ENCODE measurements at places on chromosomes 2 and 18.

GRCh38 chr2:241489733-241490680 is 18.4 kb downstream of the STK25 start:
- DNase-seq, result no peak

GRCh38 chr2:106068451-106068850 is 125.7 kb downstream of the UXS1 start:
- DNase-seq, result no peak

DNA sequence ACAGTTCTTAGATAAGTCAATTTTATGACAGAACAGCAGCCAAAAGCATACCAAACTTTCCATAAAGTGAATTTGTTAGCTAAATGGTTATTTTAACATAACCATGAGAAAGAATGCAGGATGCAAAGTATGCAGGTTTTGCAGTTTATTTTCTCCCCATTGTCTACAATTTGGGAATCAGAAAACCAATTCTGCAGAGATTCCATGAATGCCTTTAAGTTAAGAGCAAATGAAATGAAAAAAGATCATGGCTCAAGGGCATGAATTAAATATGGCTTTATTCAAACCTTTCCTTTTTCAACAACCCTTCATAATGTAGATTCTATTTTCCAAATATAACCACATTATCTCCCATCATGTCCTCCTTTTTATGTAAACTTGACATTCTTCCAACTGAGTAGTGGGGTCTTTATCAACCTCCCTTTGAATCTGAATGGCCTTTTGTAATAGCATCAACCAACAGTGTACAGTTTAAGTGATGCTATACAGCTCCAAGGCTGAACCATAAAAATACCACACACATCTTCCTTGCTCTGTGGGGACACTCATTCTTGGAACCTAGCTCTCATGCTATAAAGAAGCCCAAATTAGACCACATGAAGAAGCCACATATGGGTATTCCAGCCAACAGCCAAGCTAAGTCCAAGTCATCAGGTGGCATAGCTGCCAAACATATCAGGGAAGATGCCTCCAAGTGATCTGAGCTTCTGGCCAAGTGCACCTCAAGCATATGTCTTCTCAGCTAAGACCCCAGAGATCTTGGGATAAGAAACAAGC is 49.8 kb downstream of the PIAS2 start:
- no peak for DNase-seq

- no peak for DNase-seq
Observed at GRCh38 chr2:73031725-73032701, 39.5 kb downstream of the SFXN5 start.

GRCh38 chr18:32919799-32920198 is 147.0 kb upstream of the KLHL14 start:
- DNase-seq, result no peak

- DNase-seq, result peak; percentile 4
Observed at GRCh38 chr18:56139792-56140254, 498.6 kb downstream of the TXNL1 start.

- DNase-seq, result peak; percentile 6
Observed at GRCh38 chr2:31008561-31009114, 129.6 kb downstream of the GALNT14 start.

DNA sequence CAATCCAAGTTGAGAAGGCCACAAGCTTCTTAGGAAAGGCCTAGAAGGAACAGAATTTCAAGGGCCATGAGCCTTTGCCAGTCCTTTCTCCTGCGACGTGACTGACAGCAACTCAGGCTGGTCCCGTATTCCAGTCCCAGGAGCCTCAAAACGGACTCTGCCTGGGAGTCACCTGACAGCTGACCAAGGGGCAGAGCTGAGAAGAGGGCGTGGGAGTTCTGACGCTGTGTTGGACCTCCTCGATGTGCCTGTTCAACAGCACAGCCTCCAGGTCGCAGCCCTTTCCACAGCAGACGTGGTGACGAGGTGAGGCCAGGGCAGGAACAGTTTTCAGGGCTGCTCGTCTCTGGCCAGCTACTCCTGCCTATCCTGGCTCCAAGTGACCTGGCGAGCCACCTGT is 37.6 kb downstream of the CENPO start:
- DNase-seq, result no peak

- DNase-seq, result no peak
Observed at GRCh38 chr2:33230842-33231241, 245.6 kb upstream of the RASGRP3 start.

- DNase-seq, result peak; percentile 13
Observed at GRCh38 chr18:8480506-8481328, 128.5 kb upstream of the RAB12 start.

GRCh38 chr2:145197944-145198343 is 678.0 kb upstream of the ZEB2 start:
- DNase-seq, result no peak

DNA sequence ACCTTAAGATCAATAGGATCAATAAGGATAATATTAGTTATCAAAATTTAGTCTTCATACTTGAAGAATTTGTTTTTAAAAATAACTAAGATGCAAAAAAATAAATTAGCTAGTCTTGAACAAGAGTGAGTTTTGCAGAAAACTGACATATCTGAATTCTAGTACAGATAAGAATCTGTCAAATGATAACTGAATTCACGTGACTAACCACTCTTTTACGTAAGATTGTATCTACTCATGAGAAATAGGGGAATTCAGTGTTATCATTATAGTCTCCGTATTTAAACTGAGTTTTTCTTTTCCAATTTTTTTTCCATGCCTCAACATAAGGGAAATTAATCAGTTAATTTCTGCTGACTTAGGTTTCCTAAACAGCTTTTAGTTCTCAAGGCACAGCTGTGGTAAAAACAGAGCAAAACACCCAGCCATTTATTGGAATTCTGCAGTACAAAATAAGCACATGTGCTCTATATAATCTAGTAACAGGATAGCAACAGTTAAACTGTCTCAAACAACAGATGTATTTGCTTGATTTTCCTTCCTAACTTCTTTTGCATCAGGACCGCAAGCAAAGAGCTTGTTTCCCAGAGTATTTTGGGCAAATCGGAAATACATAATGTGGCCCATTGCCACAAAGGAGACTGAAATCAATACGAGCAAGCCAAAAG is 19.1 kb downstream of the SLC40A1 start:
- DNase-seq, result no peak

GRCh38 chr2:149394864-149395263 is 64.5 kb downstream of the LYPD6 start:
- DNase-seq, result no peak

GRCh38 chr18:31633392-31634330 is 42.0 kb downstream of the TTR start:
- no peak for DNase-seq

GRCh38 chr2:17252258-17252657 is 266.0 kb downstream of the RAD51AP2 start:
- no peak for DNase-seq

DNA sequence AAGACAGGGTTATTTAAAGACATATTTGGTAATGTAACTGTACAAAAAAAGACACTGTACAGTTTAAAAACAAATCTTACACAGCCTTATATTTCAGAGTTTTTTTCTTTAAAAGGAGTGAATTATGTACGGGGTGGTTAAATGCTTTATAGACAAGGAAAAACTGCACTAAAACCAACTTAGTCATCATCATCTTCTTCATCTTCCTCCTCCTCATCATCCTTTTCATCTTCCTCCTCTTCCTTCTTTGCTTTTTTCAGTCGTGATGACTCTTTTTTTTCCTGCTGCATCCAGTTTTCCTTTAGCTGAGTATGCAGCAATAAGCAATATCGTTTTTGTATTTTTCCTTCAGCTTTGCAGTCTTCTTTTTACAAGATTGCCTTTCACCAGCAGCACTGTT is 14.6 kb upstream of the MBOAT2 start:
- DNase-seq, result no peak

DNA sequence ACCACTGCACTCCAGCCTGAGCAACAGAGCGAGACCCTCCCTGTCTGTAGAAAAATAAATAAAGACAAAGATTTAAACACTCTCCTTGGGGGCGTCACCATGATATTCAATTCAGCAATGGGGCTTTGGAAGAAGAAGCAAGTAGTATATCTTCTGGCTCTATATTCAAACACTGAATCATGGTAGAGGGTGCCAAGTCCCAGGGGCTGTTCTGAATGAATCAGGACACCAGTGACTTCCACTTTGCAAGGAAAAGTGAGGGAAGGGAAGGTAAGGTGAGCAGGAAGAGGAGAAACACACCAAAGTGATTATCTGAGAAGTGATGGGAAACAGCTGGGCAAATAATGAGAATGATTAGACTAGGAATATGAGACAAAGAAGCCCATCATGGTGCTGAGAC is 80.5 kb downstream of the AAK1 start:
- DNase-seq, result no peak

DNA sequence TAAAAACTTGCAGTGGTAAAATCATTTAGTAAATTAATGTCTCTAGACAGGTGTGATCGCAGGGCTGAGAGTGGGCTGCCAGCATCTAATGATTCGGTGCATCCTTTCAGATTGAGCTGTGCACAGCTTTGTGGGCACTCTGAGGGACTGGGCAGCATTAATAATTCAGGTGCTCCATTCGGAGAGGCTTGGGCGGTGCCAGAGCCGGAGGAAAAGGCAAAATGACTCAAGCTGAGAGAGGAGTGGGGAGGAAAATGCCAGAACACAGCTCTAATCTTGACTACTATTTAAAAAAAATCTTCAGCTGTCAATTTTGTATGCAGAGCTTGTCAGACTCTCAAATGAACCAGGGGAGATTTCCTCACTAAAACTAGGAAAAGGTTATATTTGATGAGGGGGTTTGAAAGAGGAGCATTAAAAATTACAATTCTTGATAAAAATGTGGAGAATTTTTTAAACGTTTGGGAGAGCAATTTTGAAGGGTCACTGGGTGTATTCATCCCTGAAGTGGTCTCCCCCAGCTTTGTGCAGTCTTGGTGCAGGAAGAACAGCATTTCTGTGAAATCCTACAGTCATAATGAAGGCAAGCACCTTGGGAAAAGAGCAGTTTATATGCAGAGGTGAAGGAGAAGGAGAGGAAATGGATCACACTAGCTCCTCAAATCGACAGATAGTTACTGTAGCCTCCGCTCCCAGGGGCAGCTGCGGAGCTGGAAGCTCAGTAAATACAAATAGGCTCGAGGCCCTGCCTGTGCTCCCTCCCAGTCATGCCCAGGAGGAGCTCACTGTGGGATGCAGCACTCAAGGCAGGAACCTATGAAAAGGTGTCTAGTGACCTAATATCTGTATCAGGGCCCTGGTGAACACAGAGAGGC is 535.4 kb upstream of the RAB6C start:
- no peak for DNase-seq

GRCh38 chr2:209636076-209636475 is 135.6 kb upstream of the UNC80 start:
- DNase-seq, result no peak

- DNase-seq, result no peak
Observed at GRCh38 chr2:49837561-49838293, 683.4 kb upstream of the FSHR start.

DNA sequence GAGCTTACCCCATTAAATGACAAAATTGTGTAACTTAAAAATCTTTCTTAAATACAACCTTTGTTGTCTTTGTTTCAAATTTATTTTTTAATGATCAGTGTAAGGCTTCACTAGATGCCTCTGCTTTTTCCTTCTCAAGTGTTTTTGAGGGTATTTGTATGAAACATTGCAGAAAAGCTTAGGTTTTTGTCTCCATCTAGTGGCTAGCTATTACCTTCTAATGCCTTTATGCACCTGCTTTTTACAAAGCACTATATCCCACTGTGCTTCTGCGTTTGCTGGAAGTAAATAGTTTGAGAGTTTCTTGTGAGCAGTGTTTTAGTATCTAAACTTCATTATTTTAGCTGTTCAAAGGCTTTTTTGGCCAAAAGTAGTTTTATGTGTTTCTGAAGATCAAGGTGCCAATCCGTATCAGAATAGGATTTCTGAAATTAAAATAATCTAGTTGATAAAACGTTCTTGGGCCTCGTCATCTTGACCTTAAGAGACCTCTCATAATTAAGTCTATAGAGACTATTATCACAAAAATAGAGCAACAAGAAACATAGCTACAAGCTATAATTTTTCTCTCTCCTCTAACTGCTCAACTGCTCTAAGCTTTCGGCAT is 47.0 kb downstream of the IWS1 start:
- DNase-seq, result no peak

- DNase-seq, result no peak
Observed at GRCh38 chr2:8098476-8099266, 583.2 kb upstream of the ID2 start.

- no peak for DNase-seq
Observed at GRCh38 chr2:240595381-240596079, 9.0 kb downstream of the CAPN10 start.

GRCh38 chr2:138381373-138381772 is 120.2 kb upstream of the SPOPL start:
- no peak for DNase-seq

GRCh38 chr2:75153221-75153620 is 46.1 kb downstream of the TACR1 start:
- no peak for DNase-seq

DNA sequence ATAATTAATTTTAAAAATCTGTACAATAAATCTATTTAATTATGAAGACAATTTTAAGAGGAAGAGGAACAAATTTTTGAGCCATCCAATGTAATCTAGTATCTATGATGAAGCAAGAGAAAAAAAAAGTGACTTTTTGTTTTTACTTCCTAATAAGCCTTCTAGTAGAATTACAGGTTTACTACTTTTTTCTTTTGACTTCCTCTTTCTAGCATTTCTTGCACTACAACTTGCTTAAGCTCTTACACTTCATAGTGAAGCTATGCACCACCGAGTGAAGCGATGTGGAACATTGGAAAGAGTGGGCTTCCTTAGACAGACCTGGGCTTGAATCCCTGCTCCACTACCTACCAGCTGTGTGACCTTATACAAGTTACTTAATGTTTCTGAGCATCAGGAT is 2.1 kb downstream of the SERPINB2 start:
- DNase-seq, result no peak

- no peak for DNase-seq
Observed at GRCh38 chr18:63534615-63535014, 7.6 kb upstream of the SERPINB12 start.

DNA sequence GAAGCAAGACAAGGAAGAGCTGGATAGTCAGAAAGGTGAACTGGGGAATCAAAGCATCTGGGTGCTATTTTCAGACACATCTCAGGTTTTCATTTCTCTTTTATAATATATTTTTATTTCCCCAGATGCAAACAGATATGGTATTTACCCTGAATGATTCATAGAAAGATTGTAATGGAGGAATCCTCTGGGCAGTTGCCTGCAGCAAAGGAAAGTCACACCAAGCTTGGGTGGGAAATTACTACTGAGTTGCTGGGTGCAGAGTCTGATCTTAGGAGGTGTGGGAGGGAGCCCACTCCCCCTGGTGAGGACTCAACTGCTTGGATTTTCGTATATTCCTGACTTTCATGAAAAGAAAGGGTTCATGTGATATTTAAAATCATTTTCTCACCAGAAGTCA is 2.1 kb downstream of the EFR3B start:
- DNase-seq, result no peak

GRCh38 chr18:69996417-69996816 is 48.7 kb upstream of the CD226 start:
- no peak for DNase-seq

DNA sequence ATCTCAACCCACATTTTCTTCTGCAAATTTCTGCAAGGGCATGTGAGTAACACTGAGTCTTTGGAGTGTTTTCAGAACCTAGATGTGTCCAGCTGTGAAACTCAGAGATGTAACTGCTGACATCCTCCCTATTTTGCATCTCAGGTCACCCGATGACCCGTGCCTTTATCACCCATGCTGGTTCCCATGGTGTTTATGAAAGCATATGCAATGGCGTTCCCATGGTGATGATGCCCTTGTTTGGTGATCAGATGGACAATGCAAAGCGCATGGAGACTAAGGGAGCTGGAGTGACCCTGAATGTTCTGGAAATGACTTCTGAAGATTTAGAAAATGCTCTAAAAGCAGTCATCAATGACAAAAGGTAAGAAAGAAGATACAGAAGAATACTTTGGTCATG is 8.0 kb downstream of the UGT1A1 start:
- DNase-seq, result no peak

- no peak for DNase-seq
Observed at GRCh38 chr2:98829581-98830270, 98.8 kb upstream of the MGAT4A start.

All from nucleus accumbens (tissue), 56 donors.